Stimulated activated CD4-positive, alpha-beta T cell treated with anti-CD3 and anti-CD28 coated beads, Interleukin-2, amount 100 ng/mL, for 48 hours (primary cell): ENCODE measurements at places on chromosomes 1 and 21.

- no peak for DNase-seq
Measured at GRCh38 chr1:151309811-151310323, 17.3 kb downstream of the PI4KB start.

- no peak for DNase-seq
Measured at GRCh38 chr1:163173121-163173520, 29.6 kb downstream of the RGS5 start.

GRCh38 chr1:50308878-50309277, 114.4 kb downstream of the DMRTA2 start:
- DNase-seq = no peak

- no peak for DNase-seq
Measured at GRCh38 chr1:236514703-236515442, 8.9 kb upstream of the LGALS8 start.

- DNase-seq = no peak
Measured at GRCh38 chr1:56286506-56286905, 292.9 kb downstream of the PLPP3 start.

GRCh38 chr1:54980528-54981241, at the start of gene TMEM61:
TSS of gene TMEM61 (plus strand) at chr1:54980628. CDS start at chr1:54981066, 438 bp downstream.
- DNase-seq = no peak

- no peak for DNase-seq
Measured at GRCh38 chr21:34130716-34130985, 57.3 kb downstream of the MRPS6 start.

DNA sequence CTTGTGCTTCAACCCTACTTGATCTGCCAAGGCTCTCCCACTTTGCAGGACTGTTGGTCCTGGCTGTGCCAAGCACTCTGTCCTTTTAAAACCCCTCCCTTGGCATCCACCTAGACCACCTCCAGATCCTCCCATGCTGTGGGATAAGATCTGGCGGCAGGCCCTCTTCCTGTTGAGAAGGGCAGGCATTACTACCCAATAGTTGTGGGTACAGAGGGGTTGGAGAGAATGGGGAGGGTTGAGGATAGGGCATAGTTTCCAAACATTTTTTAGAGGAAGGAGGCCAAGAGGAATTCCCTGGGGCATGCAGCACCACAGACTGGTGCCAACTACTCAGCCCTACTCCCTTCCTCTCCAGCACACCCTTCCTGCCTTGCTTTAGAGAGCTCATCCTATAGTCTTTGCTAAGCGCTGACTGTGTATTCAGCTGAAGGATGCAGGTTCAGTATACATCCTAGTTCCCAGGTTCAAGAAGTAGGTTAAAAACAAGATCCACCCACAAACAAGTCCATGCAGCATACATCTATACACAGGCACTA, 70.7 kb downstream of the TRABD2B start:
- DNase-seq = no peak

- no peak for DNase-seq
Measured at GRCh38 chr1:119853155-119853554, 41.9 kb upstream of the REG4 start.

- DNase-seq = no peak
Measured at GRCh38 chr1:199743227-199743626, 284.3 kb upstream of the NR5A2 start.

GRCh38 chr1:184854496-184855140, 100.0 kb upstream of the EDEM3 start:
- no peak for DNase-seq

GRCh38 chr1:185776522-185776921, 42.3 kb downstream of the HMCN1 start:
- no peak for DNase-seq

DNA sequence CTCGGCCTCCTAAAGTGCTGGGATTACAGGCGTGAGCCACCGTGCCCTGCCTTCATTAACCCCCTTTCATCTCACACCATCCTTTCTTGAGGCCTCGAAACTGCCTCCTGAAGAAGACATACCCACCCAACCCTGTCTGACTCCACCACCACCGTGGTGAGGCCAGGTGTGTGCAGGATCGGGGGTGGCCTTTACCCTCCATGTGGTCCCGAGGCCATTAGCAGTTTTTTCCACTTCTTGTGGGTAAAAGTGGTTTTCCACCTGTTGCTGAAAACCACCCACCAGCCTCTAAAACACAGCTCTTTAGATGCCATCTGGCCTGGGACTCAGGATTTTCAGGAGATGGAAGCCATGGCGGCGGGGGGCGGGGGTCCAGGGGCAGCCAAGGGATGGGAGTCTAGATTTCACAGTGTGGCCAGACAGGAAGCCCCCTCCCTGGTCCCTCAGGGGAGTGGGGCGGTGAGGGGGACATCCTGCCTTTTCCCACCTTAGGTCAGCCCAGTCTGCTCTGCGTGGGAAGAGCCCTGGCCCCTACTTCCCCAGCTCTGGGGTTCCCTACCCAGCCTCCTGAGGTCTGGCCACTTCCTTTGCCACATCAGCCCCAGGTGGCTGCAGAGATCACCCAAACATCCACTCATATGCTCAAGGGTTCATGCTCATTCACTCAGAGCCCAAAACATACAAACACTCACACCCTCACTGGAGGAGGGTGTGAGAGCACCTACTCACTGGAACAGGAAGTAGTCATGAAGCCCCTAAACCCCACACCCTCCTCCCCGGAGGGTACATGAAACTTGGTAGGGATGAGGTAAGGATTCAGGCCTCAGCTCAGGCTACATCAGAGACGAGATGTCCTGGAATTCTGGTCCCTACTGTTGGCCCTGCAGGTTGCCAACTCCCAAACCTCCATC, 2.3 kb downstream of the FGR start:
- peak; percentile 42 for DNase-seq

DNA sequence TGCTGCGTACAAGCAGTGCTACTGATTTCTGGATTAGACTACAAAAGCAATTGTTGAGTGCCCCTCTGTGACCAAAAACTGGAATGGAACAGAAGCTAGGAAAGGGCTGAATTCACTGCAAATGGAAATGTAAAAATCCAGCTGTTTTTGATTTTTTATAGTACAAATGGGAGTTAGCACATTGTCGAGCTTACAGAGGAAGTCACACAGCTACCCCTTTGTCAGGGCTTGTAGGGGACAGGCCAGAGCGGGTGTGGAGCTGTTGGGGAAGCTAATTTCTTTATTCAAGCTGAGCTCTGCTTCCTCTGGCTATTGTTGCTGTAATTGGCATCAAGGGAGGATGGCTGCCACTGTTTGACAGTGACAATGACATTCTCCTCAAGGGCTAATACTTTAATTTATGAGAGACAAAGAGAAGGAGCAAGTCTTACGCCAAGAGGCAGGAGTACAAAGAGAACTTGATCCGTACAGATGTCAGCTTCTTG, 96.1 kb downstream of the SLC35F3 start:
- no peak for DNase-seq

DNA sequence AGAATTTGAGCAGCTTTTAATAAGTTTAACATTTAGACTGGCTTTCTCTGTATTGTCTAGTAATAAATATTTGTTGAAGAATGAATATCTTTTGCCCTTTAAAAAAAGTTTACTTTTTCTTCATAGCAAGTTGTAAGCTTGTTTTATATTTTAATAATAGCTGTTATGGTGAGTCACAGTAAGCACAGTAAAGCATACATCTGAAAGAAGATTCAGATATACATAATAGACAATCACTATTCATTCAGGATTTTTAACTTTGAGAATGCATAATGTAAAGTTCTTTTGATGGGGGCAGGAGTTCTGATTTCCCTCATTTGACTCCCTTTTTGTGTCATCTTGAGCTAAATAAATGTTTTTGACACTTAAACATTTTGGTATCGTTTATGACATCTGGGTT, 66.0 kb downstream of the ZMYM4 start:
- no peak for DNase-seq

GRCh38 chr1:36906555-36906954, 127.8 kb downstream of the GRIK3 start:
- no peak for DNase-seq

DNA sequence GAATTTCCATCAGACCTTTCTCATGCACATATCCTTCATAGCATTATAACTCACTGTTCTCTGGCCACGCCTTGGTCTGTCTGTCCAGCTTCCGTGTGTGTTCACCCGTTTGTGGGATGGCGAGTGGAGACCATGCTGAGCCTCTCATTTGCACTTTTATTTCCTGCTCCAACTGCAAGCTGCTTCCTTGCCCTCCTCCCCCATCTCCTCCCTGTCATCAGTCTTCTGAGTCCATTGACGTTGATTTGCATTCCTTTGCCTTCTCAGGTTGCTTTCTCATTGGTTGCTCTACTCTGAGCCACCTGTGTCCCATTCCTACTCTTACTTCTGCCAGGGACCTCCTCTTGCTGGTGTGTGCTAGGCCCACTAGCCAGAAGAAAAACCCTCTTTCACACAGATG, 146.4 kb downstream of the NOS1AP start:
- no peak for DNase-seq

DNA sequence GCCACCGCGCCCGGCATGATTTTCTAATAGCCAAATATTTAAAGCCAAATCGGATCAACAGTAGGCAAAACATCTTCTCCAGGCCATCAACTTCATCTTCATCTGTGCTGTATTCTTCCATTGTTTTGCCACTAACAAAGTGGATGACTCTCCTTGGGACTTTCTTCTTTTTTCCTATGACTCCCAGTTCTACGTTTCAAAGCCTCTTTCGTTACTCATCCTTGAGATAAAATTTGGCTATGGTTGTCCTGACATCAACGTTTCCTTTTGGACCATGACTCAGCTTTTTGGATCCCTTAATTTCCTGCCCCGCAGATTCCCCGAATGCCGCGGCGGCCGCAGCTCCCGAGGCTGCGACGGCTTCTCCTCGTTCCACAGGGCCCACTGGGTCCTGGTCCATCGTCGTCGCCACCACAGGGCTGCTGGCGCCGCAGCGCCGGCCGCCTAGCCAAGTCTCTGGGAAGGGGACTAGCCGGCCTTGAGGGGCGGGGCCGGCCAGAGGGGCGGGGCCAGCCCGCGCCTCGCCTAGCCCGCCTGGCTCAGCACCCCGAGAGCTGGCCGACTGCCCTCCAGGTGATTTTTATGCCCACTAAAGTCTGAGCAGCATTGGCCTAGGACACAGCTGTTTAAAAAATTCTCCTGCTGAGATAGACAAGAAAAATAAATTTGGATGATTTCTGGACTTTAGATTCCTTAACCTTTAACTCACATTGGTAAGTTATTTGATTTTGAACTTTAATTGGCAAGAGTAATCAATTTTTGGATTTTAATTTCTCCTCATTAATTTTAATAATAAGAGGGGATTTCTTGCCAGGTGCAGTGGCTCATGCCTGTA, 93.9 kb downstream of the ADCY10 start:
- no peak for DNase-seq

DNA sequence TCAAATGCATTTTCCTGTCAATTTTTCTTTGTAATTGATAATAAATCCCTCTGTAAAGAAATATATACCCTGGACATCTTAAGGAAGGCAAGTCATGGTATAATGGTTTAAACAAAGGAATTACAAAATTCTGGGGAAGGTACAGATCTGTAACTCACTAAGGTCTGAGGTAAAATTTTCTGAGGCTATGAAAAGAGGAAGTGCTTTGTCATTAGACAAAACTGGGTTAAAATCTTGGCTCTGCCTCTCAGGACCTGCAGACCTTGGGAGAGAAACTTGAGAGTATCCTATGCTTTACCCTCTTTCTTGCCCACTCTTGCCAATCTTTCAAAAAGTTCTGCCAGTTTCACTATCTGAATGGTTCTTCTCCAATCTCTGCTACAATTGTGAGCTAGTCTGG, 26.8 kb upstream of the BEND5 start:
- DNase-seq = no peak

GRCh38 chr1:216499581-216500272, 76.5 kb upstream of the USH2A start:
- no peak for DNase-seq

DNA sequence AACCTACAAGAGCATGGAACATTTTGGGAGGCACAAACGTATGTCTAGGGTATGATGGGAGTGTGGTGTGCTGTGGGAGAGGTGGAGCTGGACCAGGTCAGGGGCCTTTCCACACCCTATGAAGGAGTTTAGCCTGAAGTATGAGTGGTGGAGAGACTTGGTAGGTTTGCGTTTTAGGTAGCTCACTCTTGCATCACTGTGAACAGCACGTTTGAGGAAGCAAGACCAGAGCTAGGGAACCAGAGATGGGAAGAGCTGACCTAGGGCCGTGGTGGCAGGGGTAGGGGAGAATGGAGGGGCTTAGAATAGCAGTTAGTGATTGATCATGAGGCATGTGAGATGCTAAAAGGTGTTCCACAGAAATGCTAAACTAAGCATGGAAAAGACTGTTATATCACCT, 25.1 kb upstream of the ZFP69B start:
- no peak for DNase-seq

DNA sequence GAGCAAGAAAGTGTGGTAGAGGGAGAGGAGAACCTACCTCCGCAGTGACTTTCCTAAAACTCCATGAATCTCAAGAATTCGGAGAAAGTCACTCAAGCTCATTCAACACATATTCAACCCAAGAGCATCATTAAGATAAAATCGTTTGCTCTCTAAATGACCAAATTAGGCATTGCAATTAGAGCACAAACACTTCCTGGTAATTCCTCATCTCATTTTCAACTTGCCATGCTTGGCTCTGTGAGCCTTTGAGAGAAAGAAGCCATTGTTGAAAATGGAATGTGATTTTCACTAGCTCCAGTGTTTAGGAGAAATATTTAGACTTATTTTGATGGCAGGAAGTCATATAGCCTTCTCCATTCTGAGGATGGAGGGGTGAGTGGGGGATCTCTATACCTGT, 52.5 kb downstream of the KAZN start:
- DNase-seq = no peak

- no peak for DNase-seq
Measured at GRCh38 chr1:89831462-89832120, 10.8 kb downstream of the LRRC8D start.

GRCh38 chr1:92662048-92662447, 122.9 kb downstream of the EVI5 start:
- no peak for DNase-seq
